Pancreas (tissue), 10 donors: ENCODE measurements at places on chromosomes 3 and 15. TPM values are rescaled to one million over a fixed set of nuclear protein-coding genes. Genes with fewer than 3 reads are reported as not detected.

DNA sequence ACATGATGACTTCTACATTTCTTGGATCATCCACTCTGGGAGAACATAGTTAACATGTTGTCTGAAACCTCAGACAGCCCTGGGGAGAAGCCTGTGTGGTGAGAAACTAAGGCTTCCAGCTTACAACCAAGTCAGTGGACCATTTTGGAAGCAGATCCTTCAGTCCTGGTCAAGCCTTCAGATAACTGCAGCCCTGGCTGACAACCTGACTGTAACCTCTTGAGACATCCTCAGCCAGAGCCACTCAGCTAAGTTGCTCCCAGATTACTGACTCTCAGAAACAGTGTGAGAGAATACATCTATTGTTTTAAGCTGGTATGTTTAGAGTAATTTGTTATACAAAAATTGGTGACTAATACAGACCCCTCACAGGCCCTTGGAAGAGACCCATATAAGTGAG lies 50.9 kb upstream of the KPNA4 start:
- H3K27ac ChIP-seq: no peak overlapping the region
- no peaks in the 10 kb centered on the region for H3K36me3 ChIP-seq
- H3K4me3 ChIP-seq: no peak overlapping the region
- DNase-seq: no peak
- no peaks in the 10 kb centered on the region for H3K27me3 ChIP-seq
- H3K4me1 ChIP-seq: peaks cover 8% of the 10 kb centered on the region

GRCh38 chr3:51874889-51875288 lies 512 bp downstream of the IQCF5 start:
- no peak overlapping the region for H3K4me3 ChIP-seq
- H3K36me3 ChIP-seq: no peaks in the 10 kb centered on the region
- no peaks in the 10 kb centered on the region for H3K27me3 ChIP-seq

DNA sequence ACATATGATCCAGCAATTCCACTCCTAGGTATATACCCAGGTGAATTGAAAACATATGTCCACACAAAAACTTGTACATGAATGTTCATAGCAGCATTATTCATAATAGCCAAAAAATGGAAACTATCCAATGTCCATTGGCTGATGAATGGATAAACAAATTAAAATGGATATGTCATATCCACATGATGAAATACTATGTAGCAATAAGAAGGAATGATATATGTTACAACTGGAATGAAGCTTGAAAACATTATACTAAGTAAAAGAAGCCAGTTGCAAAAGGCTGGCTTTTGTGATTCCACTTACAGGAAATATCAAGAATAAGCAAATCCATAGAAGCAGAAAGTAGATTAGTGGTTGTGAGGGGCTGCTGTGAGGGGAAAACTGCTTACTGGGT lies 33.7 kb downstream of the BNC1 start:
- H3K4me3 ChIP-seq: no peak overlapping the region
- H3K4me1 ChIP-seq: no peaks in the 10 kb centered on the region
- no peaks in the 10 kb centered on the region for H3K36me3 ChIP-seq
- H3K27ac ChIP-seq: no peak overlapping the region

DNA sequence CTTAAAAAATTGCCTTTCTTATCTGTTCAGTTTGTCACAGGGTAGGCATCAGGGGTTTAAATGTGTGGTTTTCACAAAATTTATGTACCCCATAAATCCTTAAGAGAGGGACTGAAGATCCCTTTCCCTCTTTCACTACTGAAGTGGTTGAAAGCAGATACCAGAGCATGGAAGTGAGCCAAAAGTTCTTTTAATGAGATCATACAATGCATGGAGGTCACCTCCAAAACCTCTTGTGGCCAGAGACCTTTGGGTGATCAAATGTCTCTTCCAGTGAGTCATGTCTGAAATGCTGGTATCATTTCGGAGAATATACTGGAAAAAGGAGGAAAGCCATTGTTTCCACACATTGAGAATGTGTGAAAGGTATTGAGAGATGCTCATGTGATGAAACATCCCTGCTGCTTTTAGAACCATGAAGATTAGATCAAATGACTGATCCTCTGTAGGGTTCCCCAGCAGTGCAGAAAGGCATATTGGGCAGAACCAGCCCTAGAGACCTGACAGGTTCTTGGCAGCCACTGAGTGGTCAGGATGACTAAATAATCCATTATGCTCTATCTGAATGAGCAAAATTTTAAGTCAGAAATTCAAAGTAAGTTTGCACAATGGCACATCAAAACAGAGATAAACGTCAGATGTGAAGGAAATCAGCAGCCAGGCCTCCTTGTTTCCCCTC lies 165.8 kb upstream of the SLC2A2 start:
- H3K4me3 ChIP-seq: no peak overlapping the region
- H3K4me1 ChIP-seq: peaks cover 2% of the 10 kb centered on the region
- no peak for DNase-seq
- H3K27ac ChIP-seq: no peak overlapping the region
- H3K27me3 ChIP-seq: no peaks in the 10 kb centered on the region

LRRC31 gene
- not detected for total RNA-seq
